ENCODE measurements at places on chromosomes 7 and 10.

GRCh38 chr10:95881316-95881715, 26.5 kb upstream of the CC2D2B start:
- no peak for DNase-seq

- no peak for DNase-seq
Measured at GRCh38 chr10:42997849-42998165, 79.1 kb upstream of the RET start.

GRCh38 chr7:37201876-37202198, 246.8 kb downstream of the ELMO1 start:
- DNase-seq: no peak

- no peak for DNase-seq
Measured at GRCh38 chr7:148709014-148709413, 10.3 kb downstream of the CUL1 start.

- DNase-seq: no peak
Measured at GRCh38 chr7:50954716-50955115, 172.0 kb upstream of the GRB10 start.

- DNase-seq: no peak
Measured at GRCh38 chr10:100615241-100615640, 79.5 kb downstream of the HIF1AN start.

- DNase-seq: no peak
Measured at GRCh38 chr10:13847201-13847631, 260.5 kb downstream of the PRPF18 start.

- no peak for DNase-seq
Measured at GRCh38 chr10:52440612-52441285, 126.7 kb downstream of the DKK1 start.

DNA sequence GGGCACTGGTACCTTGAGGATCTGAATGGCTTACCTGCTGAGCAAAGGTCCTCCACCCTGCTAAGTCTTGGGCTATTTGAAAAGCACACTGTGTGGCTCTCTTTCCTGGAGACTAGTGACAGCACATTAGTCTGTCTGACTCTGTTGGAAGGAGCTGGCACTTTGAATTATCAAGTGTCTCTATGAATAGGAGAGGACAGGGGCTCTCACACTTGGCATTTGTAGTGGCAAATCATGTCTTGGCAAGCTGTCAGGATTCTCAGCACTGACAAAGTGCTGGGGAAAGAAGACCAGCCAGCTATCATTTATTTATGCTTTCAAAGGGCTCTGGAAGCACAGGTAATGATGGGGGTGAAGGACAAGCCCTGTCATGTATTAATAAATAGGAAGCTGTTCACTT, 62.8 kb downstream of the MTPN start:
- no peak for DNase-seq

- no peak for DNase-seq
Measured at GRCh38 chr10:5565671-5566581, 41.2 kb downstream of the CALML3 start.

GRCh38 chr7:45189151-45189970, 31.8 kb downstream of the RAMP3 start:
- DNase-seq: no peak

GRCh38 chr7:37916673-37917660, at the start of gene SFRP4:
TSS of gene SFRP4 (minus strand) at chr7:37916817. CDS start at chr7:37916537, 280 bp downstream.
- no peak for DNase-seq
